ENCODE measurements at places on chromosomes 3 and 15.
A peak's percentile ranks its signal among the peaks of the same experiment; 100 is the strongest.

- no peak for DNase-seq
Observed at GRCh38 chr3:155730843-155731242, 14.0 kb downstream of the PLCH1 start.

GRCh38 chr3:14609506-14609905, 42.1 kb upstream of the CCDC174 start:
- no peak for DNase-seq

DNA sequence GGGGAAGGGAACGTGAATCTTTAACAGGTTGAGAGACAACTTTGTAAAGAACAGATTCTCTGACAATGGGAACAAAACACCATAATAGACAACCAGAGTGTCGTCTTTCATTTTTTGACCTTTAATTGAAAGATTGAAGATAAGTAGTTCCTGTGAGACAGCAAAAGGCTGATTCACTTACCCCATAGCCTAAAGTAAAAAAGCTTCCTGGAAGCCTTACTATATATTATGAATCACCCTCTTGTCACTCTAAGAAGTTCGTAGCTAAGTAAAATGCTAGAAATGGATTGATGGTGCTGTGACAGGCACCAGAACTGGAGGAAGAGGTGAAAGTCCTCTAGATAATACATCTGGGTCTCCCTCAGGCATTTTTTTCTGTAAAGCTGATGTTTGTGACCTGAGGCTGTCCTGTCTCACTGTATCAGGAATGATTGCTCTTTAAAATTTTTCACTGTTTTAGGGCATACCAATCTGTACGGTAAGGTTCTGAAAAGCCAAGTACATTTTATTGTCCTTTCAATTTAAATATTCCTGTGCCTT, 824.6 kb upstream of the SEMA6D start:
- no peak for DNase-seq

- DNase-seq: no peak
Observed at GRCh38 chr3:139358841-139359562, 15.2 kb downstream of the MRPS22 start.

- DNase-seq: no peak
Observed at GRCh38 chr3:46407970-46408369, 911 bp downstream of the CCRL2 start.

DNA sequence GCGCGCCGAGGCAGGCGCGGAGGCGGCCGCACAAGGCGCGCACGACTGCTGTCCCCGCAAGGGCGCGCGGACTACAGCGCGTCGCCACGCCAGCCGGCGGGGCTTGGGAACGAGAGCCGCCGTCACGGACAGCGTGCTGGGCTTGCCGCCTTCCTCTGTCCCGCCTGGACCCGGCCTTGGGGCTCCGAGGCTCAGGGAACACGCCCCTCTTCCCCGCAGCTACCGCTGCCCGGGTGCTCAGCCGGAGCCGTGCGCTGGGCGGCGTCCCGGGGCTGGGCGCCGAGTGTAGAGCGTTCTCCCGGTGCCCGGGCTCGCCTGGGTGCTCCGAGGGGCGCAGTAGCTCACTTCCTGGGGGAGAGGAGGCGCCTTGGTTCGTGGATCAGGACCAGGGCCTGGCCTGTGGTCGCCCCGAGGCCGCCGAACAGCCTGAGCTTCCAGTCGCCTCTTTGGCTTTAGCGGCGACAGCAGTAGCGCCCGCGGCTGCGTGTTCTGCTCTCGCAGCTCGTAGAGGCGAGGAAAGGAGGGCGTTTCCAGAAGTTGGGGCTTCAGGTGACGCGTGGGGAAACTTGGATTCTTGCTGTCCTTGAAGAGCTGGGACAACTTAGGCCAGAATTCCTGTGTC, 226.7 kb upstream of the C2CD4B start:
- DNase-seq: no peak

- no peak for DNase-seq
Observed at GRCh38 chr15:68641376-68641775, 62.6 kb downstream of the CORO2B start.

DNA sequence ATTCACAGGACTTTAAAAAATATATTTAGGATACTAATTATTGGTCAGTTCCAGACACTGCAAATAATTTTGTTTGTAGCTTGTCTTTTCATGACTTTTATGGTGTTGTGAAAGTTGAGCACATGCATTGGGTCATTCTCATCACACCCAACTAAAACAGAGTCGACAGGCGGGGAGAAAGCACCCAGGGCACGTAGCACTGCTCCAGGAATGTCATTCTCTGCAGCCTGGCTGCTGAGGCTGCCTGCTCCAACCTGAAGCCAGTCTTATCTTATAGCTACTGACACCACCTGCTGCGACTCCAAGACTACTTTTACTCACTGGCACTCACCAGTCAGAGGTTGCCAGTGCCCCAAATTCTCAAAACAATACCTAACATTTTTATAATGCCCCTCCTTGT, 56.9 kb downstream of the ACAD9 start:
- DNase-seq: no peak

DNA sequence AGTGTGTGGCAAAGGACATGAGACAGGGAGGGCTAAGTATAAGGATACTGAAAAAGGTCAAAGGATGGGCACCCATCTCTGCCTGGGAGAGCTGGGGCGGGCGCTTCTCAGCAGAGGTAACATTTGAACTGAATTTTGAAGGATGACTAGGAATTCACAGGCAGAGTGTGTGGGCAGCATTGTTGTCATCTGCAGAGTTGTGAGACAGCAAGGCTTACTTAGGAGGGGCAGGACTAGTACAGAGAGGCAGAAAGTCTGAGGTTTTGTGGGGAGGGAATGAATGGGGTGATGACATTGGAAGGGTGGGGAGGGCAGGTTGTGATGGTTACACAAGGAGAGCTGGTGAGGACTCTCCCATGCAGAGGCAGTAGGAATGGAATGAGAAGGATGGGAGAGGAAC, 84.1 kb upstream of the PRR23C start:
- DNase-seq: no peak

DNA sequence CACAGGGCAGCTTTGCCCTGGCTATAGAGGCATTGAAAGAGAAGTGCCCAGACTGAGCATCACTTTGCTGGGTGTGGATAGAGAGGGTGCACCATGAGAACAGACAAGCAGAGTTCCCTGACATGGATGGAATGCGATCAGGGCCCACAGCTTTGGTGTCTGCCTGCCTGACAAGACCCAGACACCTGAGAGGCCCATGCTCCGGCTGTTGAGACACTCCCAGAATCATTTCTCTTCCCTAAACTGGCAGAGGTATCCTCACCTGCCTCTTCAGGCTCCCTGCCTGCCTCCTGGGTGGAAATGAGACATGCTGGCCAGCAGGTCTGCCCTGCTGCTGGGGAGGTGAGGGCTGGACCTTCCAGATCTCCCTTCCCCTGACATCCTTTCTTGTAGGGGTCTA, 10.4 kb upstream of the CHST14 start:
- no peak for DNase-seq

DNA sequence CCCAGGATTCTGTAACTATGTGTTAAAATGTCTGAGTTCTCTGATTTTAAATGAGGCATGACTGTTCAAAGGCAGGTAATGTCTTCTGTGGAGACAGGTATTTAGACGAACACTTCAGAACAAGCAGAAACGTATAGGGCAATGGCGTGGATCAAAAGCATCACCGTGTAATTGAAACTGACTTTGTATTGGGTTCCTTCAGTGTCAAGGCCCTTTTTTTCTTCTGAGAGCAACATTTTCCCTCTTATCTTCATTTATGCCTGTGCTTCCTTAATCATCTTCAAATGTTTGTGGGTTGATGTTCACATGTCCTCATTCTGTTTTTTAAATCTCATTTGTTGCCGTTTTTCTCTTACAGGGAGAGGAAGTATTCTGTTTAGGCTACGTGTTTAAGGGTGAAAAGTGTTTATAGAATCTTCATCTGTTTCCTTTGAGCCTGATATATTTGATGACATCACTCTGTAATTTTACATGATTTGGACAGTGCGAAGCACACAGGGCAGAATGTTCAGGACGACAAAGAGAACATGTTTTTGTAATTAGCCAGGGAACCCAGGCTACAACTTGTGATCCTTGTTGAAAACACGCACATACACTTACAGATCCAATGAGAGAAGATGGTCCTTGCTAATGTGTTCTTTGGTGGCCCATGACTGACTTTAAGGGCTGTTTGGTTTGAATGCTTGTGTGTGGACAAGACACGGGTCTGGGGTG, 196.0 kb downstream of the LRTM1 start:
- DNase-seq: no peak

GRCh38 chr15:38425269-38425668, 28.7 kb upstream of the FAM98B start:
- no peak for DNase-seq

DNA sequence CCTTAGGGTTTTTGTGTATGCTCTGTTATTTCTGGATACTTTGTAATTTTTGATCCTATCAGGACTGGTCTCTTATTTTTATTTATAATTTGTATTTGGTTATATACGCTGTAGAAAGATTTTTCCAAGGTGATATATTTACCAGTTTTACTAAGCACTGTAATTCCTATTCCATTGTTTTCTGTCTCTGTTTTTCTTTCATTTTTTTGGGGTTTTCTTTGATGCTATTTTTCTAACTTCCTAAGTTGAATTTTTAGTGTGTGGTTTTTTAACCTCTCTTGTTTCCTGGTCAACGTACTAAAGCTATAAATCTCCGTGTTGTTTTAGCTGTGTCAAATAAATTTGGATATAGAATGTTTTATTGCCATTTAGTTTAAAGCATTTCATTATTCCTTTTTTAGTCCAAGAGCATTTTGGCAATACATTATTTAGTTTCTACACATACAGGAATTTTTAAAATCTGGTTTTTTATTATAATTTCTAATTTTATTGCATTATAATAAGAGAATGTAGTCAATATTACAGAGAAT, 128.1 kb upstream of the THRB start:
- no peak for DNase-seq

DNA sequence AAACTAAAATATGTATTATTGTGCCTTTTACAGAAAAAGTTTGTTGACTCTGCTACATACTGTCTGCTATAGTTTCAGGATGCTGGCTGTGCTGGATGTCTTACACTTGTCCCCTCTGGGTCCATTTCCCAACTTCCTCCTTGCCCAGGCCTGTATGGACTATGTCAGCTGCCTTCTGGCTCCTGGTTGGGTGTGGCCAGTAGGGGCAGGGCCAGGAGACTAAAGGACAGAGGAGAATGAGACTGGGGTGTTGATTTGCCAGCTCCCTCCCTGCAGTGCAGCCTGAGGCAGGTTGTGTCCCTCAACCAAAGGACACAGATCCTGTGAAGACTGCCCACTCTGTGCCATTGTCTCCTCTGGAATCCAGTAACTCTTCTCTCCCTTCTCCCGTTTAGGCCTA, 90.6 kb upstream of the UBE2E2 start:
- peak; percentile 7 for DNase-seq

GRCh38 chr3:14117468-14118399, 6.9 kb downstream of the CHCHD4 start:
- no peak for DNase-seq

DNA sequence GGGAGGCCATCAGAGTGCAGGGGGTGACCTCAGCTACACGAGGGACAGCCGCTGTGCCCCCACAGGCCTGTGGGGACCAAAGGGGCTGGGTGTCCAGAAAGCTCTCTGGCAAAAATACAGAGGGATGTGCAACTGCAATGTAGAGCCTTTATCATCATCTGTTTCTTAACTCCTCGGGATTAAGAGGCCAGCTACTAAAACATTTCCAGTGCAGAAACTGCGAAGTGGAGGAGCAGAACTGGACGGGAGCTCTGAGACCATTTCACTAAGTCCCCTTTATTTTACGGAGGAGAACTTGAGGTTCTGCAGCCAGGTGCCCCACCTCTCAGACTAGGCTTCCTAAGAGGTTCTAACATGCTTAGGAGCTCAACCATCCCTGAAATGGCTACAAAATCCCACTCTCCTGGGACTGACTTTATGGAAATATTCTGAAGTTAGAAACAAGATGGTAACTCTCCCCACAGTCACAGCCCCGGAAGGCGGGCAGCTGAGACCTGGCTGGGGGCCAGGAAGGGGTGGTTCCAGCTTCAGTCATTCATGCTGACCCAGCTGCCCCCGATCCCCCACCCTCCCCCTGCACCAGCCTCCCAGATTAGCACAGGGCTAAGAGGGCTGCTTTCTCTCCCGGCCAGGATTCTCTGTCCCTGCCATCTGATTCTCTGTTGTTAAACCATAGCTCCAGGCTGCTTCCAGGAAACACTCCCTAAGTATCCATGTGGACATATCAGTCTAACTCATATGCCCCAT, 40.3 kb downstream of the UMPS start:
- DNase-seq: no peak

DNA sequence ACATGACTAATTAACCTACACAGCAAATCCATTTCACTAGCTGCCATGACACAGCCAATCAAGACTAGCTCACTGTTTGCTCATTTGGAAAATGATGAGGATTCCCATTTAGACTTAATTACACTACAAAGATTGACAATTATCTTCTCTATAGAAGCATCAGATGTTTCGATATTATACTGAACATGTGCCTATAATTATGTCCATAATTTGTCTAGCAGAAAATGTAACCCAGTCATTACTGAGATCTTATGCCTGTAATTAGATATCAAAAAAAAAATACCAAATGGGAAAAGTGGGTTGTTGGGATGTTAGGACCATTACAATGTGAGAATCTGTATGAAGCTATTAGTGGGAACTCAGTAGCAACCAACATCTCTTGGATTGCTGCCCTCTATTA, 344.2 kb upstream of the MCTP2 start:
- no peak for DNase-seq

DNA sequence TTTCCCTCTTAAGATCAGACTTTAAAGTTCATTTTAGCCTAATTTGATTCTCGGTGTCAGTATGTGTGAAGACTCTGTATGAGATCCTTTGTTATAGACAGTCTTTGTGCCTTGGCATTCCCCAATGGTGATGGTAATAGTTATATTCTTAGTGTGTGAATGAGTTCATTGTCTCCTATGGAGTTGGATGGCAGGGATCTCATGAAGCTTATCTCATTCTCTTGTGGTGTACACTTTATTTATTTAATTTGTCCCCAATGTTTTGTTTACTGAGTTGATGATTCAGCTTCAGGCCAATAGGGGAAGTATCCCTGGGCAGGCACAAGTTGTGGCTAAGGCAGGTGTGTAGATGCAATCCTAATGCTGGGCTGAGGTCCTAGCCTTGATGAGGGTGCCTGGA, 222.0 kb upstream of the DPPA4 start:
- no peak for DNase-seq

- no peak for DNase-seq
Observed at GRCh38 chr15:55322467-55322866, 3.4 kb downstream of the PIGB start.

DNA sequence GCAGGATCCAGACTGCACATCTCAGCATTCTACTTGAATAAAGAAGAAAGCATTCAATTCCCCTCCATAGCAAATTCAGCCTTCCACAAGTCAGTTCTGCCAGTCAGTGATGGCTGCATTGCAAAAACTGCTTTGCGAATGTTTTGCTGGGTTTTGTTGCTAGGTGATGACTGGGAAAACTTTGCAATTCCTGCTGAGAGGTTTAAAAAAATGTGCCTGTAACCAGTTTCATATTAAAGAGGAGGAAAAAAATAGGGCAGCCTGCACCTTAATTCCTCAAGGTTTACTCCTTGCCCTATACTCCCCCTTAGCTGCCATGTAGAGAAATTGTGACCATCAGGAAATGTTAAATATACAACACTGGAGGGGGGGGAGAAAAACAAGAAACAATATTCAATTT, 225.6 kb upstream of the ATP11B start:
- DNase-seq: no peak

Data from CD4-positive, alpha-beta T cell treated with Interferon alpha-2 for 1 hour (primary cell).